ENCODE measurements at places on chromosomes 6 and 20. TPM values are rescaled to one million over a fixed set of nuclear protein-coding genes. Genes with fewer than 3 reads are reported as not detected.

The KCNK16 gene
- polyA plus RNA-seq = not detected

The DEFB124 gene
- not detected for polyA plus RNA-seq

The ERVFRD-1 gene
- not detected for polyA plus RNA-seq

The CST3 gene
- polyA plus RNA-seq = 52.4 TPM

The FAM83C gene
- not detected for polyA plus RNA-seq

The LAMA2 gene
- polyA plus RNA-seq = 0.12 TPM

The SDC4 gene
- polyA plus RNA-seq = not detected

The ADGB gene
- polyA plus RNA-seq = not detected

The RAB44 gene
- polyA plus RNA-seq = not detected
